Activated T-cell treated with anti-CD3 and anti-CD28 coated beads for 4 hours (primary cell): ENCODE measurements at places on chromosomes 7 and 10.

- no peak for DNase-seq
These were observed 30.3 kb upstream of the PLCE1 start for GRCh38 chr10:93963434-93963833.

DNA sequence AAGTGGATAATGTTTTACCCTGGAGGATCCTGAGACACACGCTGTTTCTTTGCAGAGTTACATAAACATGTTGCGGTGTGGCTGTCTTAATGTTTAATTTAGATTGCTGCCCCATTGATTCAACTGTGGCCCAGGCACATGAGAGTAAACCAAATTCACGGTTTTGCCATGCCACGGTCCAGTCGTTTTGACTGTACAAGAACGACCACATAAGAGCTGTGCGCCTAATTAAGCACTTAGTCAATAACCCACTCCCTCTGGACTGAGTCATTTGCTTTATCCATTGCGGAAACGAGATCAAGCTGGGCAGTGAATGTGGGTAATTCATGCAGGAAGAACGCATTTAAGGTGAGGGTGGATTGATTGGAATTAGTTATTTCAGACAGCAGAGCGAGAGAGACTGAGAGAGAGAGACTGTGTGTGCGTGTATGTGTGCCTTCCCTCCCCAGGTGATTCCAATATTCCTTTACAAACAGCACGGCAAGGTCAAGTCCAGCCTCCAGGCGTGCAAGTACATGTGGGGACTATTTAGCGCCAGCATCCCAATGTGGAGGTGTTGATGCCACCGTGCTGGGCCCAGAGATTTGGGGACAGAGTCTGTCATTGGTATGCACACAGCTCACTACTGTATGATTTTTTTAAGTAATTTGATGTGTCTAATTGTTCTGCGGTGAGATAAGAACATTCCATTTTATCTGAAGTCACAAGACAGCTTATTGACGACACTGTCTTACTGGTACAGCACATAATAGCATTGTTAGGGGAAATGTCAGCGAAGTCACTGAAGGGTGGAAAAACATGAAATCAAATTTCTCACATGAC is 8.4 kb upstream of the TEX36 start:
- DNase-seq = no peak

DNA sequence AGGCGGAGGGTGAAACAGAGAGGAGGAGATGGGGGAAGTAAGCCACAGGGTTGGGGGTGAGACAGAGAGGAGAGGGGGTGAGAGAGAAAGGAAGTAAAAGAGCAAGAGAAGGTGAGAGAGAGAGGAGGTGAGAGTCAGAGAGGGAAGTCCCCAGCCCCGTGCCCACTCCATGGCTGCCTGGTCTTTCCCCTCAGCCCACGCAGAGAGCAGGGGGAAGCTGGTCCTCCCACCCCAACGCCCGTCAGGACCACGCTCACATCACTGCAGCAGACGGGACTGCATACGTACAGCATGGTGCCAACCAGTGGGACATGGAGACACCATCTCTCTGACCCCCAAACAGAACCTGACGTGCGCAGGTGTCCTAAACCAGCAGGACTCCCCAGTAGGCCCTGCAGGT is 12.1 kb upstream of the PDGFA start:
- DNase-seq = no peak

DNA sequence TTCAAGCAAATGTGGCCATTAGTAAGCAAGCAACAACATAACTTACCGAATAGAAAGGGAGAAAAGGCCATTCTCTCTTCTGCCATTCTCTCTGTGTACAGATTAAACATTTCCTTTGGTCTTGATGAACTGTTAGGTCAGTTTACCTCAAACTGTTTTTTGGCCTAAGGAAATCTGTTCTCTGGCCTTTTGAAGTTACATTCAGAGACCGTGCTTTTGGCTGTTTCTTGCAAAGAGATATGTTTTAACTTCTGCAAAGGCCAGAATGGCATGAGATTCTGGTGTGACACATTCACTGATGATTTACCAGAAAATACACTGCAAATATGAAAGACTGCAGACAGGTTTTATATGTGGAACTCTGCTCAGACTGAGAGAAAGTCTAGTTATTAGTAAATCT is 22.2 kb downstream of the AHR start:
- no peak for DNase-seq

DNA sequence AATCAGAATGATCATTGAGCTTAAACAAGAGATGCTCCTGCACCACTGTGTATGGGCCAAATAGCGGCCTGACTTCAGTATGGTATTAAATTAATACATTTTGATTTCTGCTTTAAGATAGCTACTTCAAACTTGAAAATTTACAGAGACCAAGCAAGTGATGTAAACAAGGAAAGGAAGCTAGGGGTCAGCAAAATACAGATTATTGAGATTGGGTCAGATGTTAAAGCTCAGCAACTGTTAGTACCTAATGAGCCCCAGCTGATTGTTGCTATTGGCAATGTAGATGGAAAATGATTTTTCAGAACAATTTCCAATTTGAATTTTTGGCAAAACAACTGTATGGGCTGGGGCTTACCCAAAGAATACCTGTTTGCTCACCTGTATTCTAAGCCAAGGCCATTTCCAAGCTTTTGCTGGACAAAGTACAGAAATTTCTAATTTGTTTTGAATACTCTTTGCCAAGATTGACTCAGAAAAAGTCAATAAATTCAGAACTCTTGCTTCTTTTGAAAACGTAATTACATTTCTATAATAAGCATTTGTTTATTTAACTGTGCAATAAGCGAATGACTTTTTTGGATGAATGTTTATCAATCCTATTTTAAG is 23.0 kb upstream of the DLD start:
- DNase-seq = no peak

DNA sequence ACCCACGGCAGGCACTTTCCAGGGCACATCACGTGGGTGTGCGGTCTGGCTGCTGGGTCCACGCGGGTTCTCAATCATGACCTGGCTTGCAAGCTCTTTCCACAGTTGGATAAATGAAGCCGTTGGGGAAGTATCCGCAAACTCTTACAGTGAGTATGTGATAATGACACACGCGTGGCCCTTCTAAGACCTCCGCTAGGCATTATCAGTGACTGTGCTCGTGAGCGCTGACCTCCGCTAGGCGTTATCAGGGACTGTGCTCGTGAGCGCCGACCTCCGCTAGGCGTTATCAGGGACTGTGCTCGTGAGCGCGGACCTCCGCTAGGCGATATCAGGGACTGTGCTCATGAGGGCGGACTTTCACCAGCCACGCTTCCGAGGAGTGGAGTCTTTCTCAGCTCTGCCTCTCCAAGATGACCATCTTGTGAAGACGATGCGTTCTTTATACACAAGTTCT is 107.0 kb downstream of the WDR37 start:
- no peak for DNase-seq

GRCh38 chr7:134533288-134533771 is 6.0 kb downstream of the AKR1B10 start:
- DNase-seq = no peak

- no peak for DNase-seq
These were observed 20.5 kb upstream of the SERPINE1 start for GRCh38 chr7:101106386-101106785.

DNA sequence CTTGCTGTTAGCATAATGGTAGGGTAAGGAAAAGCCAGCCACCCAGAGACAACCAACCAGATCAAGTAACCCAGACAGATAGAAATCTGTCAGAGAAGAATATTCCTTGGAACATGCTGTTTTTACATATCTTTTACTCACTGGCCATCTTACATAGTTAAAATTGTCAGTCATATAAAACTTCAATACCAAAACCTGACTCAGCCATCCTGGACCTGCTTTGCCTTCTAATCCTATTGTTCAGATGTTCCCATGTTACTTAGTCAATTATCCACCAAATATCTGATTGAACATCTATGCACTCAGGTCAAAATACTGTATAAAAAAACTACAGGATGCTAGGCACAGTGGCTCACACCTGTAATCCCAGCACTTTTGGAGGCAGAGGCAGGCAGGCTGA is 466.5 kb upstream of the NRP1 start:
- DNase-seq = no peak

DNA sequence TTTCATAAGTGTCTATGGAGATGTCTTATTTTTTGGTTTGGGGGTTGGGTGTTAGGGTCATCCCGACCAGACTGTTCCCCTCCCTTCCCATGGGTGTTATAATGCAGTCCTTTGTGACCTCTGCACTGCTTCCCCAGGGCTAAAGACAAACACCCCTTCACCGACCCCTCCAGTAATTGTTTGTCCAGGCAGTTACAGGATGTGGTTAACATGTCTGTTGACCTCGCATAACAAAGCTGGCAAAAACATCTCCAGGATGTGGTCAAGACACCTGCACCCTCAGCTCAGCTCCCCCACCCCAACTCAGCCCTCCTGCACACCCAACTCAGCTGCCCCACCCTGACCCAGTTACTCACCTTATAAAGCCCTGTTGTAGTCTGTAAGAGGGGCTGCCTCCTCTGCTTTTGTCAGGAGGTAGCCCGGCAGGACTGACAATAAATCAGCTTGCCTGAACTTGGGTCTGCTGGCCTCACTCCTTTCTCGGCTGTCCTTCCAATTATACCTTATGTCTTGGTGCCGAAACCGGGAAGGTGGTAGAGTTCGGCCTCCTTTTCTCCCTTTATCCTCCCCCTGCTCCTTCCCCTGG is 102.2 kb downstream of the ZNF92 start:
- DNase-seq = no peak

DNA sequence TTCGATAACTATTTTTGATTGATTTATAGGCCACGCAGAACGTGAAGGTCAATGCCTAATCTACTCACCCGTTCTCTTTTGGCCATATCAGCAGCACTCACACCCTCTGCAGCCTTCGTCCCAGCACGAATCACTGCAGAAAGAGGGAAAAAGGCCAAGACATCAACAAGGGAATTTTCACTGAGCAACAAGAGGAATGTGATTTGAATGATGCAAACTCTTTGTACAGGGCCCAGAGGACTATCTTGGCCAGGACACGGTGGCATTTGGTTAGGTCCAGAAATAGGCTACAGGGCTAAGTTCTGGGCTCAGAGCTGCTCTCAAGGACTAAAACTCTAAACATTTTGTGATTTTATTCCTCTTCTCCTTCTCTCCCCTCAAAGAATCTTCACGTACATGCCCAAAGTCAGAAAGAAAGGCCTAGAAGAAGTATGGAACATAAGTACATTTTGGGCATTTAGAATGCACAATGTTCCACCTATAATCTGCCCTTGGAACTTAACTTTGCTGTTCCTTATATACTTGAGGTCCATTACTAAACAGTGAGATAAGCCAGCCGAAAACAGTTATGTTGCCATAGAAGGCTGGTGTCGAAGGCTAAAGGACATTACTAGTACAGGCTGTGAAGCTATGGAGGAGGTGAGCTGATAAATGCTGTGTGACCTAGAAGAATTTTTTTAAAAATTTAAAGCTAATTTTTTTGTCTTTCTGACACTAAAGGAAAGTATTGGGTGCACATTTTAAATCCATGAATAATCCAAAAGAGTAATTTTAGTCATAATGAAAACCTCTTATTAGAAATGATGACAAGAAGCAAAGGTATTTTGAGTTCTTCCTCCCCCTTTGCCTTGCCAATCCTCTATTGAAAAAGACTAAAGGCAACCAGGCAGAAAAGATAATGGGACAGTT is 20.0 kb downstream of the RBM28 start:
- no peak for DNase-seq
